ENCODE measurements at places on chromosomes 4 and X.

GRCh38 chrX:72526534-72527508 is 45.8 kb downstream of the HDAC8 start:
- DNase-seq = no peak
- no peak overlapping the region for H3K4me3 ChIP-seq
- H3K36me3 ChIP-seq = no peaks in the 10 kb centered on the region
- no peak overlapping the region for H3K27ac ChIP-seq
- H3K27me3 ChIP-seq = no peaks in the 10 kb centered on the region
- peaks cover 13% of the 10 kb centered on the region for H3K4me1 ChIP-seq

DNA sequence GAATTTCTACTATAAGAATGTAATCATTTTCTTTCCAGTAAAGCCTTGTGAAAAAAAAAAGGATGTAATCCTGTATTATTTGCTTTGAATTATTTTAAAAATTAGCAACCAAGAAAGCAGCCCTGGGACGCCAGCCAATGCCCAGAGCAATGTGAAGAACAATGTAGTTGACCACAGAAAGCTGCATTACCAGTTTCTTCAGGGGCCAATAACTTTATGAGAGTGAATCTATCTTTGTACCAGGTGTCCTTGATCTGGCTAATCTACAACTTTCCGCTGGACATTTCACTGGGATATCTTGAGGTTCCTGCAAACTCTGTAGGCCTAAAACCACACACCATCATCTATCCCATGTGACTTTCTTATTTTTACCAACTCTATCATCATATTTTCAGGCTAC is 7.6 kb upstream of the KLHL2 start:
- peaks cover 7% of the 10 kb centered on the region for H3K4me1 ChIP-seq
- no peak overlapping the region for H3K27ac ChIP-seq
- no peaks in the 10 kb centered on the region for H3K36me3 ChIP-seq

DNA sequence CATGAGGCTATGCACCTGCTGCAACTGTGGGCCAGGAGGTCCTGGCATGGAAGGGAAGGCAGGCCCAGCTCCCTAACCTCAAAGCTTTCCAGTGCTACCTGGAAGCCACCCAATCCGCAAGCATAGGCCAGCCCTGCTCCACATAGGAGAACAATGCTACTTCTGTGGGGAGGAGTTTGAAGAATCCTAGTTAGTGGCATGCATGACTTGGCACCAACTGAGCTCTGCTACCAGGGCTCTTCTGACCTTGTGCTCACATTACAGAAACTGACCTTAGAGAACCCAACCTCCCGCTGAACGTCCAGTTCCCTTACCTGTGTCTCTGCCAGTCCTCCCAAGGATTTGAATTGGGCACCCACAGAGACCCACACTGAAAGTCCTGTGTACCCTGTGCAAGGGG is 58.8 kb downstream of the USP46 start:
- H3K27ac ChIP-seq = no peak overlapping the region
- no peaks in the 10 kb centered on the region for H3K4me1 ChIP-seq
- peaks cover 22% of the 10 kb centered on the region for H3K36me3 ChIP-seq
- DNase-seq = no peak
- no peak overlapping the region for H3K4me3 ChIP-seq
- no peaks in the 10 kb centered on the region for H3K27me3 ChIP-seq

DNA sequence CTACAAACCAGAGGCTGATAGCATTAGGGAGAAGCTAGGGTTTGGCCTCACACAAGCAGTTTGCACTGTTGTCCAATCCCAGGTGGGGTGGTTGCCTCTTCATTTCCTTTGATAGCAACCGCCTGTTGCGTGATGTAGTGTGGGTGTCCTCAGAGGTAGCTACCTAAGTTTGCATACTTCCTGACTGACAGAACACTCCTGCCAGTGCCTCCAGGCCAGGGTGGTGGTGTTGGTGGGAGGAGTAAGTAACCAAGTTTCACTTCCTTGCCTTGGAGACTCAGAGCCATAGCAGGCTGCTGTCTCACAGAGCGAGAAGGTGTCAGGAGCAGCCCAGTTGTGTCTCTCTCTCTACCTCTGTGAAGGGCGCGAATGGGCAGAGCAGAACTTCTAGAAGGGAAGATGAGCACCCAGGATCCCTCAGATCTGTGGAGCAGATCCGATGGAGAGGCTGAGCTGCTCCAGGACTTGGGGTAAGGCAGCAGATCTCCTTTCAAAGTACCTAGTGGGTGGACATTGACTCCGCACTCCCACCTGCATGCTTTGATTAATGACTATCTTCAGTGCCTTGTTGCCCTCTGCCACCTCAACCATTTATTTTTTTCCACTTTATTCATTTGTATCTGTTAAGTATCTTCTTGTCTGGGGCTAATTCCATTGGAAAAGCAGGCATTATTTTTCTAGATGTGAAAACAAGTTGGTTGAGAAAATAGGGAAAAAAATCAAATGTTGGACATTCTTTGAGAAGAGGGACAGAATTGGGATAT is at the start of gene DAPP1:
DAPP1 (plus strand) TSS at position 283 of the 764 bp plus-strand sequence; CDS start at position 370, 87 bp downstream.
- peak; percentile 62 for DNase-seq
- peaks cover 4% of the 10 kb centered on the region for H3K36me3 ChIP-seq
- peak within 1 kb of the TSS; percentile 35 for H3K27ac ChIP-seq
- peaks cover 29% of the 10 kb centered on the region for H3K4me1 ChIP-seq
- peak within 1 kb of the TSS; percentile 81 for H3K4me3 ChIP-seq

GRCh38 chrX:150765782-150766350 is 72.7 kb downstream of the MTMR1 start:
- H3K27me3 ChIP-seq = no peaks in the 10 kb centered on the region
- no peak for DNase-seq
- peaks cover 21% of the 10 kb centered on the region for H3K36me3 ChIP-seq
- no peak overlapping the region for H3K27ac ChIP-seq
- H3K4me1 ChIP-seq = no peaks in the 10 kb centered on the region

DNA sequence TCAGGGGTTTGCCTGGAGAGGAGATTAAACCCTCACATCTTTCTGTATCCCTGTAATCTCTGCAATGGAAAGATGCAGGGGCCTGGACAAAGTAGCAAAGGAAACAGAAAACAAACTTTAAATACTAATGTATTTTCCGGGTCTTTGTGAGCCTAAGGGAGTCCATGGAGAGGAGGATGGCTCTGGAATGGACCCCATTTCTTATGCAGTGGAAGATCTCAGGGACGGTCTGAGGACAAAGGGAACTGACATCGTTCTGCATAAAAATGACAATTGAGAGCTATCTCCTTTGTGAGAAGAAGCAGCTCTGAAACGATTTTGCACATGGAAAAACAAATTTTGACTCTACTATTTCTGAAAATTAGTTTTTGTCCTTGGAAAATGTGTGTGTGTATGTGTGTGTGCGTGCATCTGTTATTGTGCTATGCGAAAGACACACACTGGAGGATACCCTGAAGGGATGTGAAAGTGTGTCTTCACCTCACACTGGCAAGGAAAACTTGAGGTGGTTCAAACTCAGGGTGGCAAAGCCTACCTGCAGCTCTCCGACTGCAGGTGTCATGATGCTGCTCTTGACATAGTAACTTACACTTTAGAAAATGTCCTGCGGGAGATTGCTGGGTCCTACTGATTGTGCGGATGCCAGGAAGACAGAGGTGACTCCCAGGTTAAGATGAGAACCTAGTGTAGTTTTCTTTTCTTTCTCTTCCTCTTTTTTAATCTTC is 126.4 kb upstream of the JADE1 start:
- peaks cover 16% of the 10 kb centered on the region for H3K27me3 ChIP-seq
- H3K27ac ChIP-seq = no peak overlapping the region
- H3K36me3 ChIP-seq = no peaks in the 10 kb centered on the region
- no peaks in the 10 kb centered on the region for H3K4me1 ChIP-seq
- no peak overlapping the region for H3K4me3 ChIP-seq

GRCh38 chr4:163590619-163591264 is 96.3 kb downstream of the TMA16 start:
- DNase-seq = no peak
- H3K4me3 ChIP-seq = no peak overlapping the region
- H3K4me1 ChIP-seq = no peaks in the 10 kb centered on the region
- no peaks in the 10 kb centered on the region for H3K36me3 ChIP-seq
- H3K27ac ChIP-seq = no peak overlapping the region

DNA sequence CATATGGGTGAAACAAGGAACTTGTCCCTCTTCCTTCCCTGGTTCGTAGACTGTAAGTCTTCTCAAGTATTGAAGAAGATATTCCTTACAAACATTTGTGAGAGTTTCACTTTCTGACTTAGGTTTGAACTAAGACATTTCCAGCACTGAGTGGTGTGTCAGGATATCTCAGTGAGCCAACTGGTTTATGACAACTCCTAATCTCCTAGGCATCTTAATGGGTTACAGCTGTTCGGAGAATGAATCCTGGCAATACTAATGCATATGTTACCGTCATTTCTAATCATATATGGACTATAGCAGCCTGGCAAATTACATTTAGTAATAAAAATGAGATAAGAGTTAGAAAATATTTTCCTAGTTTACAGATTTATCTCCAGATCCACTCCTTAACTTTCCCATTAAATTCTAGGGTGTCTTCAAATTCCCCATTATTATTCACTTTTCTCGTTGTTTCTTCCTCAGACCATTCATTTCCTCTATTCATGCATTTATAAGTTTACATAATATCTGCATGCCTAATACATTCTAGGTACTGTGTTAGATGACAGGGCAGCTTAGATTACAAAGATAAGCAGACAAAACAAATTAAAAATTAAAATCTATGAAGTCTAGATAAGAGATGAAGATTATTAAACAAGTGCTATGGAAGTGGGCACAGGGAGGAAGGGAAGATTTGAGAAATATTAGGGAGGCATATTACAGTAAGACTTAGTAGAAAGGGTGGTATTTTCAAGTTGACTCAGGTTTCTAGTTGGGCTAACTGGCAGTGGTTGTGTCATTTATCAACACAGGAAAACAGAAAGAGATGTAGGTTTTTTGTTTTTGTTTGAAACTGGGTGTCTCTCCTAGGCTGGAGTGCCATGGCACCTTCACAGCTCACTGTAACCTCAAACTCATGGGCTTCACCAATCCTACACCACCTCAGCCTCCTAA is 173.9 kb downstream of the WDFY3 start:
- no peak overlapping the region for H3K4me3 ChIP-seq
- H3K4me1 ChIP-seq = no peaks in the 10 kb centered on the region
- peaks cover under 1% of the 10 kb centered on the region for H3K36me3 ChIP-seq
- no peak for DNase-seq

- no peaks in the 10 kb centered on the region for H3K36me3 ChIP-seq
- H3K4me3 ChIP-seq = no peak overlapping the region
- DNase-seq = no peak
- peaks cover 5% of the 10 kb centered on the region for H3K4me1 ChIP-seq
- peaks cover 38% of the 10 kb centered on the region for H3K27me3 ChIP-seq
- H3K27ac ChIP-seq = no peak overlapping the region
Measured at GRCh38 chr4:24489870-24490269, 94.5 kb downstream of the DHX15 start.

GRCh38 chrX:111615227-111615626 is 65.7 kb upstream of the ALG13 start:
- no peaks in the 10 kb centered on the region for H3K27me3 ChIP-seq
- H3K4me3 ChIP-seq = no peak overlapping the region
- no peaks in the 10 kb centered on the region for H3K4me1 ChIP-seq

- no peak overlapping the region for H3K4me3 ChIP-seq
- H3K4me1 ChIP-seq = no peaks in the 10 kb centered on the region
- no peaks in the 10 kb centered on the region for H3K36me3 ChIP-seq
- no peak overlapping the region for H3K27ac ChIP-seq
Measured at GRCh38 chrX:105662248-105662647, 160.1 kb upstream of the NRK start.

DNA sequence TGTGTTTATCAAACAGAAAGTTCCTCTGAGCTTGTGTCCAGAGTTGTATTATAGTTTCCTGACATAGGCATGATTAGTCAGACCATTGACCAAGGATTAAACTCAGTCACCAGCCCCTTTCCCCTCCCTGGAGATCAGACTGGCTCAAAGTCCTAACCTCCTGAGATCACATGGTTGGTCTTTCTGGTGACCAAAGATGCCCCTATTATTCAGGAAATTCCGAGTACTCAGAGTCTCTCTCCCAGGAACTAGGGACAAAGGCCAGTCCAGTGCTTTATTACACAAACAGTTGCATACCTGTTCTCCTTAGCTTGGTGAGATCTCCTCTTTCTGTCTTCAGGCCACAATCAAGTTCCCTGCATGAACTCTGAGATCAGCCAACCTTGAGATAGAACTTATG is 14.5 kb upstream of the ENPP6 start:
- H3K27me3 ChIP-seq = peaks cover 19% of the 10 kb centered on the region
- DNase-seq = no peak
- peaks cover 19% of the 10 kb centered on the region for H3K4me1 ChIP-seq
- no peak overlapping the region for H3K4me3 ChIP-seq
- no peak overlapping the region for H3K27ac ChIP-seq

- no peak for DNase-seq
- H3K4me1 ChIP-seq = peaks cover 17% of the 10 kb centered on the region
- peaks cover 13% of the 10 kb centered on the region for H3K36me3 ChIP-seq
- H3K27me3 ChIP-seq = no peaks in the 10 kb centered on the region
Measured at GRCh38 chrX:135543924-135544323, 23.5 kb downstream of the INTS6L start.

DNA sequence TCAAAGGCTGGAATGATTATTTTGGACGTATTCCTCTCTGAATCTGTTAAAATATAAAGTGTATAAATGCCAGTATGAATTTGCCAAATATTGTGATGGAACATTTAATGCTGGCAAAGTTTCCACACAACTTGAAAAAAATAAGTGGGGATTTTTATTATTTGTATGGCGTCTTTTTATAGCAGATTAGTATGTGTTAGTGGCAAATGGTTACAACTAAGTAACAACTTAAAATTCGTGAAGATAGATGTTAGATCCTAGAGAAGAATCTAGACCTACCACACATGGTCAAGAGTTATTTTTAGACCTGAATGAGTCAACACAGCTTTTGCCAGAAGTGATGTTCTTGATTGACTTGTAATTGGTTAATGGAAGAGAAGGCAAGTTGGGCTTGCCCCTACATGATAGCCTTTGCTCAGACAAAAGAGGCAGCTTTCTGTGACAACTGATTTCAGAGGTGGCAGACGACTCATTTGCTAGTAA is 4.8 kb downstream of the CPE start:
- no peak overlapping the region for H3K4me3 ChIP-seq
- peaks cover 2% of the 10 kb centered on the region for H3K4me1 ChIP-seq
- H3K27ac ChIP-seq = no peak overlapping the region
- H3K36me3 ChIP-seq = no peaks in the 10 kb centered on the region
- DNase-seq = no peak

DNA sequence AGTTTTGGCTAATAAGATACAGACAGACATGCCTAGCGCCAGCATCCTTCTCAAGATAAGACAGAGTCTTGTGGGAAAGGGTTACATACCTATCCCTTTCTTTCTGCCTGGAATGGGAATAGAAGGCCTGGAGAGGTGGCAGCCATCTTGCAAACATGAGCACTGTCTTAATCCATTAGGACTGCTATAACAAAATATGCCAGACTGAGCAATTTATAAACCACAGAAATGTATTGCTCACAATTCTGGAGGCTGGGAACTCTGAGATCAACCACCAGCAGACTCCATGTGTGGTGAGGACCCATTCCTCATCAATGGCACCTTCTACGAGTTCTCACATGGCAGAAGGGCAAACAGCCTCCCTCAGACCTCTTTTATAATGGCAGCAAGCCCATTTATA is 26.5 kb upstream of the NEIL3 start:
- no peak overlapping the region for H3K27ac ChIP-seq
- DNase-seq = no peak
- H3K27me3 ChIP-seq = no peaks in the 10 kb centered on the region
- no peaks in the 10 kb centered on the region for H3K4me1 ChIP-seq
- peaks cover 2% of the 10 kb centered on the region for H3K36me3 ChIP-seq
- H3K4me3 ChIP-seq = no peak overlapping the region

- H3K27me3 ChIP-seq = no peaks in the 10 kb centered on the region
- H3K4me3 ChIP-seq = peak overlapping the region; percentile 63
- DNase-seq = no peak
- H3K4me1 ChIP-seq = no peaks in the 10 kb centered on the region
Measured at GRCh38 chrX:41442824-41443550, 4.2 kb upstream of the NYX start.

GRCh38 chr4:123043013-123043412 is 120.6 kb upstream of the NUDT6 start:
- H3K36me3 ChIP-seq = no peaks in the 10 kb centered on the region
- H3K27me3 ChIP-seq = no peaks in the 10 kb centered on the region
- DNase-seq = no peak

All from effector memory CD8-positive, alpha-beta T cell (primary cell).